ENCODE measurements at places on chromosomes 2 and 18.
A peak's percentile ranks its signal among the peaks of the same experiment; 100 is the strongest.

GRCh38 chr2:144552821-144553220 is 32.9 kb upstream of the ZEB2 start:
- no peak for DNase-seq

DNA sequence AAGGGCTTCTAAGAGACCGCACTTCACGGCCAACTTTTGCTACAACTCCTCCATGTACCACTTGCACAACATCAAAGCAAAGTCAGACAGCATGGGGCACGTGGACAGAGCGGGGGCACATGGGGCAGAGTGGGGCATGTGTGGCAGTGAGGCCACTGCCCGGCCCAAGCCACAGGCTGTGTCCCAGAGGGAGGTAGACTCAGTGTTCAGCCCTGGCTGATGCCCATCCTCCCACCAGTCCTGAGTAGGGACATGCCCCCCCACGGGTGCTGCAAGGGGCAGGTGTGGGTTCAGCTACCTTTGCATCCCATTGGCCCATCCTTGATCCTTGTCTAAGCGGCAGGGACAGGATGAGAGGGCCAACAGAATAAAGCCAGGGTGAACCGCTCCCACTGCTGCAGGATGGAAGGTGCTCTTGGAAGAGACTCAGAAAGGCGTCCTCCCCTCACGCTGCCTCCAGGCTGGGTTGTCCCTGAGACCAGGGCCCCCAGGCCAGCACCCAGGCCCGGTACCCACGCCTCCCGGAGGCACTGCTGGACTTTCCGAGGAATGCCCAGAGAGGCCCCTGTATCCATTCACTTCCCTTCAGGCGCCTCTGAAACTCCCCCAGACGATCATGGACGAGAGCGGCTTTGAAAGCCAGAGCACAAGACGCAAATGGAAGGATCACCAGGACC is 218.2 kb downstream of the NDUFA10 start:
- DNase-seq, result no peak

- no peak for DNase-seq
Measured at GRCh38 chr2:67516899-67517530, 119.9 kb downstream of the ETAA1 start.

GRCh38 chr2:240501531-240501991 is 56.2 kb downstream of the ANKMY1 start:
- peak; percentile 17 for DNase-seq

DNA sequence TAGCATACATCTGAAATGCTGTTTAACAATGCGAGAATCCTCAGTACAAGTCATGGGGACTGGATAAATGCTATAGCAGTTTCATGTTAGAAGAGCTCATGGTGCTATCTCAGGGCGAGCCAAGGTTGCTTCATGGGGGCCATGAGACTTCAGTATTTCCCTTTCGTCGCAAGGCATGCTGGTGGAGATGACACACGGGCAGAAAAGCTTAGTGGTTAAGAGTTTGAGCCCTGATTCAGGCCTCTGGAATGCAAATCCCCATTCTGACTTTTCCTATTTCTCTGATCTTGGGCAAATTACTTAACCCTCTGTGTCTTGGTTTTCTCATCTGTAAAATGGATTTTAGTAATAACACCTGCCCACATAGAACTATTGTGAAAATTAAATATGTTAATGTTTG is 57.4 kb upstream of the EPHA4 start:
- no peak for DNase-seq

GRCh38 chr2:156333951-156334495 is 1.5 kb upstream of the NR4A2 start:
- peak; percentile 82 for DNase-seq

DNA sequence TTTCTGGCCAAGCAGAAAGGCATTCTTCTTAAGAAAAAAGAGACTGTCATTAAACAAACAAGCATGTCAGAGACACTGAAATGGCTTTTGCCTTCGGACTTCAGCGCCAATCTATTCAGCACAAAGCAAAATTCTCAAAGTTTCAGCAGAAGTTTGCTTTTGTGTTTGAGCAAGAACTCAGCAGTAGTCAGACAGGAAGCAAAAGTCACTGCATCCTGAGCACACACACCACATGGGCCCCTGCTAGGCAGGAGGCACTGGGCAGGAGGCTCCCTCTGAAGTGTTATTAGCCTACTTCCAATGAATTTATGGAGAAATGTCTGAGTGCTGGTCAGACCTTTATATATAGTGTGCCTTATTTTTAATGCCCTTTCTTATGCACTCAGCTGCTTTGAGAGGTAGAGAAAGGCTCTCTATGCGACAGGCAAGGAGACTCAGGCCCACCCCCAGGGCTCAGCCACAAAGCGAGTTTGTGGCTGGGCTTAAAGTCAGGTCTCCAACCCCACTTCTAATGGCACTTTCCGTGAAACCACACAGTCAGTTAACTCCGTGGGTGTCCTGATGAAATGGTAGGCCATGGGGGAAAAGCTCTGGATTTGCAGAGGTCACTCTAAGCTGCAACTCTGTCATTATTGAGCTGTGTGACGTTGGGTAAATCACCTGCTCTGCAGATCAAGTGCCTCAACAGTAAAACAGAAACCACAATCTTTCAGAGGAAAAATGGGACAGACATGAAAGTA is 161.0 kb upstream of the TMEM200C start:
- no peak for DNase-seq

- no peak for DNase-seq
Measured at GRCh38 chr2:3059141-3059925, 318.3 kb downstream of the EIPR1 start.
